ENCODE measurements at places on chromosomes 12 and 14.

DNA sequence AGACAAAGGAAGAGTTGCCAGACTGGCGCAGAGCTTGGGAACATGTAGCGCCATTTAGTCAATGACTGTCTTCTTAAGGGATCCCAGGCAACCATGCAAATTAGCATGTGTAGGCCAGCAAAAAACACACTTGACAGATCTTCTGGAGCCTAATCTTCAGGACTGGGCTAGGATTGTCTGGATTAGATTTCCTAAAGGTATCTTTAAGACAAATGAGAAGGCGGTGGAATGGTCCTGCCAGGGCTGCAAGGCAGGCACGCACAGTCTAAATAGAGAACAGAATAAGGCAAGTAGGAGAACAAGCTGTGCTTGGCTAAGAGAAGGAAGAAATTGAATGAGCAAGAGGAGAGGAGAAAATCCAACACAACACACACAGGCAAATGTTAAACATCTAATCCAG lies 80.0 kb downstream of the CIT start:
- no peak for DNase-seq

DNA sequence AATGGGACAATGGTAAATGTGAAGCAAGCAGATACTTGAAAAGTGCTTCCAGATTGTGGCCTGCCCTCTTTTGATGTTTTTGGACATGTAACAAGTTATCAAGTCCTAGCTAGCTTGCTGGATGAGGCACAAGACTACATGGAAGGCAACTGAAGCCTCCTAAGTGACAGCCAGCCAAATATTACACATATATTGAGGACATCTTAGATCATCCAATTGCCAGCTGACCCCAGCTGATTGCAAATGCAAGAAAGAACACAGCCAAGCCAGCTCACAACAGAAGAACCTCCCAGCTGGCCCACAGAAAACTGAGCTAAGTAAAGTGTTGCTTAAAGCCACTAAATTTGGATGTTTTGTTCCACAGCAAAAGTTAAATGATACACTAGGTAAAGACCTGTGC lies 156.9 kb downstream of the SRGAP1 start:
- DNase-seq, result no peak

DNA sequence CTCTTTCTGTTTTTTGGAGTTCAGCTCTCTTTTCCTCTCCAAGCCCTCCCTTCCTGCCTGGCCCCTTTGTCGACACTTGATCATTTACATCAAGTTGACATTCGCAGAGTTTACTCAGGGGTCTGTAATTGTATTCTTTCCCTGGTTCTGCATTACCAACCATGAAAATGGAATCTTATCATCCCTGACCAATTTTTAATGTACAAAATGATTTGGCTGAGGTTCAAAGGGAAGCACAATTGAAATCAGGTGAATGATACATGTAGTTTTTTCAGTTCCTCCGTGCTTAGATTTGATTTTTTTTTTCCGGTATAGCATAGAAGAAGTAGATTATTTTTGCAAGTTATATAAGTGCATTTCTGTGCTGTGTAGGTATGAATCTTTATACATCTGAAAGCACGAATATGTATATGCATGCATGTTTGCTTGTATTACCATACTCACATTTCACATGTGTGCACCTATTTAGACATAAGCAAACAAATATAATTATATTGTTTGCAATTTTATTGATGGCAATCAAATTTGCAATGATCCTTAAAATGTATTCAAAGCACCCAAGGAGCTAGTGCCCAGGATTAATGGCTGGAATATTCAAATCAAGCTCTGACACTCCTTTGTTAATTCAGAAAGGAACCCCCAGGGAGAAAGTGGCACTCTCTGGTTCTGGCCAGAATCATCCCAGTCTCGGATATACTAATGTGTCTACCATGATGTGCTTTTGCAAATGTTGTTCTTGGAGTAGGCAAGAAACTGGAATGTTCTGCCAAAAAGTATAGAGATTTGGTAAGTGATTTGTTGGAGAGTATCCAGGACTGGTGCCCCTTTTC lies 189.3 kb downstream of the VRK1 start:
- DNase-seq, result no peak

DNA sequence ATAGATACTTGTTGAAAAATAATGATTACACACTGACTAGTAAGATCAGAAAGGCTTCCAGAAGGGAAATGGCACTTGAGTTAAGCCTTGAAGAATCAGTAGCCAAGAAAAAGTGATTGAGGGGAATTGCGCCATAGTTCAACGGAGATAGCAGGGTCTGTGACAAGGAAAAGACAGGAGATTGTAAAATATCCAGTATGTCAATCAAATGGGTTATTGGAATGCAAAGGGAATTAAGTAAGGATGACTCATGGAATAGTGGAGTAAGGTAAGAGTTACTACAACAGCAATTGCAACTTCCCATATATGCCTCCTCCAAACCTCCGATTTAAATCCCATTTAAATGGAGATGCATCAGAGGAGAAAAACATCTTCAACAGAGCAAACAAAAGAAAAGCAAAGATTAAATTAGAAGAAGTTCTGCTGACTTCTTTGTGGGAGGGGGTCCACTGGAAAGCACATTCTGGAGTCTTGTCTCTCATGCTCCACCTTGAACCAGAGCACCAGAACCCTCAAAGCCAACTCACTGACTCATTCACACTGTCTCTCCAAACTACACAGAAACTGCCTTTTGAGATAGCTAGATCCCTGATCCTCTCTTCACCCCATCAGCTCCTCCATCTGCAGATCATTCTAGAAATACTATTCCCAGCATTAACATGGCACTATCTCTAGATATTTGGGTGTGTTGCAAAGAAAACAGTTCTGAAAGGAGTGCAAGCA lies 138.2 kb downstream of the NUAK1 start:
- DNase-seq, result no peak

- DNase-seq, result no peak
Measured at GRCh38 chr12:4216187-4216927, 57.2 kb upstream of the CCND2 start.

GRCh38 chr14:49692193-49692757 lies 645 bp upstream of the KLHDC1 start:
- no peak for DNase-seq

DNA sequence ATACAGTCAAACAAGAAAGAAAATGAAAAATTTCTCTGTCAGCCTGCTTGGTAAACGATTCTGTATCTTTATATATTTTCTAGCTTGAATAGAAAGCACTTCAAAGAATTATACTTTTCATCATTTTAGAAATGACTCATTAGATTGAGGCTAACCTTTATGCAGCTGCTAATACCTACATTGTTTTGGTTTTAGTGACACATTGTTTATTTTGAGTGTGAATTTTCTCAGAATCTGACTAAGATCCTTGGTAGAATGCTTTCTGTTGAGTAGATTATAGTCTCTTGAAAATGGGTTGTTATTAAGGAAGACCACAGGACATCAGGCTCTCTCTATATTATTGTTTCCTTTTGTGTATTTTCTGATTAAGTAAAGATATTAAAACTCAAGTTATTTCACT lies at the start of gene PMCH:
Gene PMCH, minus strand, starts transcription at position 45 of the 400 bp plus-strand sequence. CDS start 63 bp downstream, outside the sequence.
- DNase-seq, result no peak

DNA sequence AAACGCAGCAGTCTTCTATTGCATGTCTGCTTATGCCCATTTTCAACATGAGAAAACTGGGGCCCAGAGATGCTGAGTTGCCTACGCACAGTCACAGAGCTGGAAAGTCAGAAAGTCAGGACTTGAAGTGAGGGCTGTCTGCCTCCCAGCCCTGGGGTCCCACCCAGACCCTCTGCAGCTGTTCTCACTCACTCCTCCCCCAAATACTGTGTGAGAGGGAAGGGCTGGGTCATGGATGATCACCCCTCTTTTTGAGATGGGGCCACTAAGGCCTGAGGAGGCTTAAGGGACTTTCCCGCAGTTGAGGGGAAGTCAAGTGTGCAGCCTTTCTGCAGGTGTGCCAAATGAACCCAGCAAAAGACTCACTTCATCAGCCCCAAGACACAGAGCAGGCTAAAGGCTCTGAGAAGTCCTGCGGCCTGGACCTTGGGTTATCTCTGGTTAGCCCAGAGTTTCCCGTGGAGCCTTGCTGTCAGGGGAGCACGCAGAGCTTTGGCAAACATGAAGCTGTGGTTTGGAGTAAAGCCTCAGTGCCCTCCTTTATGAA lies 18.7 kb downstream of the DTX1 start:
- DNase-seq, result peak; percentile 37

DNA sequence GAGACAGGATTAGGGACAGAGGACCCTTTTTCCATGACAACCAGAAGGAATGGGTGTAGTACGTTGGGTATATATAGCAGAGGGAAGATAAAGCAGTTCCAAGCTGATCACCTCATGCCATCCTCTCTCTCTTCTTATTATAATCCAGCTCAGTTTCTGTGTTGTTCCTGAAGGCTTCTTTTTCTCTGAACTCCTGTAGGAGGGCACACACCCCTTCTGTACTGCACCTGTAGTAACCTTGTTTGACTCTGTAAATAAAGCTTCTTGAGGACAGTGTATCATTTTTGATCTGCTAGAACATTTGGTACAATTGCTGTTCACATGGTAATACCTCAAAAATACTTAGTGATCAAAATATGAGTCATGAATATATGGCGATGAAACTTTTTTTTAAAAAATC lies 33.5 kb downstream of the HELB start:
- DNase-seq, result no peak

- DNase-seq, result peak; percentile 40
Measured at GRCh38 chr12:32698285-32698684, 19.2 kb downstream of the DNM1L start.

GRCh38 chr14:72450473-72451044 lies 443.3 kb downstream of the DPF3 start:
- no peak for DNase-seq

DNA sequence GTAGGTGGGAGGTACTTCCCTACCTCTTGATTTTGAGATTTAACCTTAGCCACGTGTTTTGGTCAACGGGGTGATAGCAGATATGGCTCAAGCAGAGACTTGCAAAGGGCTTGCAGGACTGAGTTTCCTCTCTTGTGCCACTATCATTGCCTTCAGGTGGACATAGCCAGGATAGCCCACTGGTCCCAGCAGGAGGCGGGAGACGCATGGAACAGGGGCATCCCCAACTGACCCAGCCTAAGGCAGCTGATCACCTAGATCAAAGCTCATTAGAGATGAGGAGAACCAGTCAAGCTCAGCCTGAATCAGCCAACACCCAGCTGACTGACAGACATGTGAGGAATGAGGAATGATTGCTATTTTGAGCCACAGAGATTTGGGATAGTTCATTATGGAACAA lies 49.6 kb downstream of the CALM1 start:
- DNase-seq, result no peak

DNA sequence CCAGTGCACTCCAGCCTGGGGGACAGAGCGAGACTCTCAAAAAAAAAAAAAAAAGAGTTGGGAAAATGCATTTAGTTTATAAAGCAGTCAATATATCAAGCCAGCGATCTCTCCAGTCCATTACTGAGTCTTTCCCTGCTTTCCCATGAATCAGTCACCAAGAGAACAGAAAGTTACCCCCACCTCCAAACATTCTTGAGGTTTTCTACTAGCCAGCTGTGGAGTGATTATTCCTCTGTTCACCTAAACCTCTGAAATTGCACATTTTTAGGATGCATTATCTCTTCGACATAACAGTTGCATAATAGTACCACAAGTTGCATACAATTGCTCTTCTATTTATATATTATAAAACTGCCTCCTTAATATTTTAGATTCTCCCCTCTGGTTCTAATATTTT lies 134.8 kb upstream of the DIO3 start:
- DNase-seq, result no peak

DNA sequence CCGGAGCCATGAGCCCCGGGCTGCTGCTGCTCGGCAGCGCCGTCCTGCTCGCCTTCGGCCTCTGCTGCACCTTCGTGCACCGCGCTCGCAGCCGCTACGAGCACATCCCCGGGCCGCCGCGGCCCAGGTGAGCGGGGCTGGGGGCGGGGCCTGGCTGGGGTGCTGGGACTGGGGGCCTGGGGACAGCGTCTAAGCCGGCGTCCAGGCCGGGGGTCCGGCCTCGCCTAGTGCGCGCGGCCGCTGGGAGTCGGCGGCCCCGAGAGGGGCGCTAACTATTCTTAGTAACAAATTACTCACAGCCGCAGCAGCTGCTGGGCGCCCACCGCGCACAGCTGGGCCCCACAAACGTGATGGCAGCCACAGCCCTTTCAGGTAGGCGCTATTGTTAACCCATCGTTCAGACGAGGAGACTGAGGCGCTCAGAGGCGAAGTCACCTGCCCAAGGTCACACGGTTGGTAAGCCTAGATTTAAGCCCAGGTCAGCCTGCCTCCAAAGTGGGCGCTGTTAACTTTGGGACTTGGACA lies 374 bp downstream of the CYP46A1 start:
- DNase-seq, result peak; percentile 68

All from NCI-H345 (cell line).